ENCODE measurements at places on chromosomes 5 and 9.

DNA sequence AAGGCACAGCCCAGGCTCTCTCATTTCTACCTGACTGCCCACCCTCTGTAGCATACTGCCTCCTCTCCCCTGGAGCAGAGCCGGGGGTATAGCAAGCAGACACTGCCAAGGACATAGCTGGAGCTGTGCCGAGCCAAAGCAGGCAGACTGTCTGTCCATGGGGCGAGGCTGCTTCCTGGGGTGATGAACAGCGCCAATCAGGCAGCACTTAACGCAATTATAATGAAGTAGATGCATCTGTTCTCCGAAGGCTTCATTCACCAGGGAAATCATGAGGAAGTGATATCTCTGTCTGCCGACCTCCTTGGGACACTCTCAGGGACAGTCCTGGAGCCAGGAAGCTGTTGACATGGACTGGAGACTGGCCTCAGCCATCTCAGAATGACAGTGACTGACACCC, 230.7 kb downstream of the ASTN2 start:
- no peak for DNase-seq

- DNase-seq, result no peak
These were observed 102.9 kb downstream of the LIFR start for GRCh38 chr5:38453506-38453905.

DNA sequence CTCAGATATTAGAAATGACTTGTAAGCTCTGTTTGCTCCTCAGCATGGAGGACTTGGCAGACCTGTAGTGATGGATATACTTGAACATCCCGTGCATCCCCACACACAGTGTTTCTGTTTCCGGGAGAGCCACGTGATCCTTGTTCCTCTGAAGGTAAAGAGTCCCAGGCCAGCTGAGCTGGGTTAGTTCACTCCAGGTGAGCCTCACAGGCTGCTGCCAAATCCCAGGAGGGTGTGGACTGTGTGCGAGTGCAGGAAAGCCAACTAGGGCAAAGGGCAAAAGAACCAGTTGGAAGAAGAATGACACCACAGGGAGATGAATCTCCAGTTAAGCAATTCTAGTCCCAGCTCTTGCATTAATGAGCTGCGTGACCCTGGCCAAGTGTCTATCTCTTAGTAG, 10.4 kb upstream of the TOMM5 start:
- peak; percentile 13 for DNase-seq

- no peak for DNase-seq
These were observed 143.6 kb downstream of the CDH9 start for GRCh38 chr5:26894719-26895263.

DNA sequence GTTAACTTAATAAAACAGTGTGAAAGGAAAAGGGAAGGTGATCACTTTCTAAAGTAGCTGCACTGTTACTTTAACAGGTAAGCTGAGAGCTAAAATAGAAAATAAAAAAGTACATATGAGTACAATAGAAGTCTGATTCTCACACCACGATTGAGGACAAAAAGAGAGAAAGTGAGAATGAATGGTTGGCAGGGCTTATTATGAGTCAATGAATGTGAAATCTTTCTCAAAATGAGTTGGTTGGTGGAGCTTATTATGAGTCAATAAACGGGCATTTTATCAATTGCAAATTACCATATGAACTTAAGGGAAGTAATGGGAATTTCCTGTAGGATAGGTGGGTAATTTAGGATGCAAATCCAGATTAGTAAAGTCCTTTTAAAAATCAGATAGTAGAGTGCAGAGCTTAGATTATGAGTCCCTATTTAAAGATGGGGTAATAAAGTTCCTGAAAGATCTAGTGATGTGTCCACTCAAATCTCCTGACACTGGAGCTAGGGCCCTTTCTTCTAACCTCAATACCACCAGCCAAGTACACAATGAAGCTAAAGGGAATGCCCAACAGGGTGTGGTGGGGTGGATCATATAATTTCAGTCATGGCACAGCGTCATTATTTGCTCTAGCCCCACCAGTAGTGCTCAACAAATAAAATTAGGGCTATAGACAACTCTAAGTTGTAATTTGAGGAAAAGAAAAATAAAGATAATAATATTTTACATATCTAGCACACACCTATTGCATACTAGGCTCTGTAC, 21.1 kb upstream of the TLR4 start:
- no peak for DNase-seq

DNA sequence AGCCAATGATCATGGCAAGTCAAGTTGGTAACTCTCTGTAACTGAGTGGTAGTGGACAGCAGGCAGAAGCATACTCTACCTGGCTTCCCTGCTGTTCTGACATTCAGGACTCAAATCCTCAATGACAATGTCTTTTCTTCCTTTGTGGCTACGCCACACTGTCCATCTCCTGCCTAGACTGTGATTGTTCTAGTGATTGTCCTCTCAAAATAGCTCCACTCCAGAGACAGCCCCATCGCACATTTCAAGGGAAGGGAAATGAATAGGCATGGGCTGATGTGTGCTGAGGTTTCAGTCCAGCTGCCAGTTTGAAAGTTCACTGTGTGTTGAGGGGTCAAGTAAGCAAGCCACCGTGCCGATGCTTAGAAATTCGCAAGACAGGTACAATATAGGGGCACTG, 227.0 kb upstream of the WWC1 start:
- no peak for DNase-seq

DNA sequence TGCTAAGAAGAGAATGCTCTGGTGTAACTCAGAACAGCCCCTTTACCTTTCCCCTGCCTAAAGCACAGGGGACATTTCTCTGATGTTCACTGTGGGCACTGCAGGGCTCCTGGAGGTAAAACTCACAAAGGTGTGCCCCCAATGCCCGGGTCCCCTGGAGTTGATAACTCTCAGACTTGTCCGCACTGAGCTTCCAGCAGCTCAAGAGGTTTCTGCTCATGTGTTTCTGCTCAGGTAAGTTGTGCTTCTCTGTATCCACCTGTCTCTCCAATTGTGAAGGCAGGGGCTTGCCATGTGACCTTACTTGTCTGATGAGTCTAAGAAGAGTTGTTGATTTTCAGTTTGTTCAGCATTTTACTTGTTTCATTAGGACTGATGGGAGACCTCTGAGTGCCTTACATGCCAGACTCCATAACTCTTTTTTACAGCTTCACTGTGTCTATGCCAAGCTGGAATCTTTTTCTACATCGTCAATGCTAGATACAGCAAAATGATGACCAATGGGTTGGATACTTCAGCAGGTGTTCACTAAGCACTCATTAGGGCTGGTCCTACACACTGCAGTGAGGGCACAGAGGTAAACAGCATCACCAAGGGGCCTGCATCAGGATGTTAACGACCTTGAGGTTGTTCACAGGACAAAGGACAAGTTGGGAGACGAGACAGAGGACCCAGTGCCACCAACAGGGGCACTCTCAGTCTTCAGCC, 56.4 kb downstream of the MRPL36 start:
- DNase-seq, result no peak

- DNase-seq, result no peak
These were observed 12.2 kb upstream of the SPINK4 start for GRCh38 chr9:33227741-33228140.

GRCh38 chr5:19241690-19242089, 746.3 kb downstream of the CDH18 start:
- DNase-seq, result no peak

DNA sequence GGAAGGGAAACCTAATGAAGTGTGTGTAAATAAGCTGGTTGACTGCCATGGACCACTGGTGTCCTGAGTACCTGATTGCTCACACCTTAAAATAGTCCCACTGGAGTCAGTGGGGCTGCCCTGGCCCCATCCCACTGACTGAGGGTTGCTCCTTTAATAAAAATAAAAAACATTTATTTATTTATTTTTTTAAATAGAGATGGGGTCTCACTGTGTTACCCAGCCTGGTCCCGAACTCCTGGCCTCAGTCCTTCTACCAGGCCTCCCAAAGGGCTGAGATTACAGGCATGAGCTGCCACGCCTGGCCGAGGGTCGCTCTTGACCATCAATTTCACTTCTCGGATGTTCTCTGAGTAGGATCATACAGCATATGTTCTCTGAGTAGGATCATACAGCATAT, 394.2 kb upstream of the IRX2 start:
- DNase-seq, result no peak

DNA sequence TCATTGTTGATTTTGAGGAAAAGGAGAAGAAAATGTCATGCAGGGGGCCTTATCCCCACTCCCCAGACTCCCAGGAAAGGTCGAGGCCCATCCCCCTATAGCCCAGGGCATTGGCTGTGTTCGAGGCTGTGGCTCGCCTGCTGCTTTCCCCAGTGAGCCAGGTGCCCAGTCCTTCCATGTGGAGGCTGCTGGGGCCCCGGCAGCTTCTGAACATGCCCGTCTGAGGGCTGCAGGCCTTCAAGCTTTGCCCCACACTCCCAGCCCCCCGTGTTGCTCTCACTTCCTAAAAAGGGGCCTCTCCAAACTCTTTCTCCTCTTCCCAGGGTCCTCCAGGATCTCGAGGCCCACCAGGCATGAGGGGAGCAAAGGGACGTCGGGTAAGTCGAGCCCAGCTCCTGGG, 64.7 kb upstream of the ORM1 start:
- DNase-seq, result no peak

- DNase-seq, result no peak
These were observed 103.6 kb downstream of the PIK3R1 start for GRCh38 chr5:68318955-68319705.

- DNase-seq, result no peak
These were observed 22.6 kb downstream of the MYO10 start for GRCh38 chr5:16913187-16914107.

DNA sequence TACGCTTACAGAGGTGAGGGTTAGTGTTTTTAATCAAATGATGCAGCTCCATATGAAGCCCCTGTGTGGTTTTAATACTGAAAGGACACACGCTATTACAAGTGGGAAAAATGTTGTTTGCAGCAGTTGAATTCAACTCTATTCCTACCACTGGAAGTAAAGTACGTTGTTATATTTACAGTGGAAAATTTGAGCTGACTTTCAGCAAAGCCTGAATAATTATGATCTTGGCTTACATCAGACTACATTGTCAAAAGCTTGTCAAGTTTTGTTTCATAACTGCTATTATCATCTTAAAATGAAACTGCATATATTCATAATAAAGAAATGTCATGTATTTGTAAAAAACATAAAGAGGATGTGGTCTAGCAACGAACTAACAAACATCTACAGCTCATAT, 818.5 kb downstream of the SEMA5A start:
- no peak for DNase-seq

DNA sequence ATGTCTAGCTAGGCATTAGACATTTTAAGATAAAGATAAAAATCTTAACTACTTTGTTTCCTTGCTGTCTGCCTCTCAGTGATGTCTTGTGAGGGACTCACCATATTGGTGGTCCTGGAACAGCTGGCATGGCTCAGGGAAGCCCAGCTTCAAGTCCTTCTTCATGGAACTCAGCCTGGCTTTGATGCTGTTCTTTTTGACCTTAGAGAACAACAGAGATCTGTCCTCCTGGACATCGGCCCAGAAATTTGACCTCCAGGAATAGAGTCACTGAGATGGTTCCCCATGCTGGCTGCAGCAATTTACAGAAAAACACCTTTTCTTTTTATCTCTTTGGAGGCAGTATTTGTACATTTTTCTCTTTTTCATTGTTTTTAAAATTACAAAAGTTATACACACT, 235.5 kb upstream of the WWC1 start:
- no peak for DNase-seq

GRCh38 chr9:136093995-136094881, 851 bp downstream of the NACC2 start:
- DNase-seq, result no peak

DNA sequence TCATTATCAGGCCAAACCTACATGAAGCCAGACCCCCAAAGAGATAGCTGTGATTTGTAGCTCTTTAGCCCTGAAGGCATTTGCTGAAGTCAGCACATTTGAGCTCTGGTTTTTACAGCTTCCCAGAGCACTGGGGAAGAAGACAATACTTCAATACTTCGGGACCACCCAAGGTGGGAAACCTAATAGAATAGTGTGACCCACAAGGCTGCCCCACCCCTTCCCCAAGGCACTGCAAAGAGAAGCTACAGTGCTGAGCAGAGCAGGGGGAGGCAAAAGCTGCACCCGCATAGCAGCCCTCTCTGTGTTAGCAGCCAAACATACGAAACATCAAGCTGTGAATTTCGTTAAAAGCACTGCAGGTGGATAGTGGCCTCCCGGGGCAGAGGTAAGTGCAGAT, 87.3 kb downstream of the HSD17B3 start:
- DNase-seq, result no peak

- DNase-seq, result no peak
These were observed 11.9 kb downstream of the VAV2 start for GRCh38 chr9:133979921-133980863.

- DNase-seq, result no peak
These were observed 89.3 kb upstream of the TNC start for GRCh38 chr9:115207003-115207836.

- DNase-seq, result no peak
These were observed 152.5 kb downstream of the MUSK start for GRCh38 chr9:110821064-110821463.

DNA sequence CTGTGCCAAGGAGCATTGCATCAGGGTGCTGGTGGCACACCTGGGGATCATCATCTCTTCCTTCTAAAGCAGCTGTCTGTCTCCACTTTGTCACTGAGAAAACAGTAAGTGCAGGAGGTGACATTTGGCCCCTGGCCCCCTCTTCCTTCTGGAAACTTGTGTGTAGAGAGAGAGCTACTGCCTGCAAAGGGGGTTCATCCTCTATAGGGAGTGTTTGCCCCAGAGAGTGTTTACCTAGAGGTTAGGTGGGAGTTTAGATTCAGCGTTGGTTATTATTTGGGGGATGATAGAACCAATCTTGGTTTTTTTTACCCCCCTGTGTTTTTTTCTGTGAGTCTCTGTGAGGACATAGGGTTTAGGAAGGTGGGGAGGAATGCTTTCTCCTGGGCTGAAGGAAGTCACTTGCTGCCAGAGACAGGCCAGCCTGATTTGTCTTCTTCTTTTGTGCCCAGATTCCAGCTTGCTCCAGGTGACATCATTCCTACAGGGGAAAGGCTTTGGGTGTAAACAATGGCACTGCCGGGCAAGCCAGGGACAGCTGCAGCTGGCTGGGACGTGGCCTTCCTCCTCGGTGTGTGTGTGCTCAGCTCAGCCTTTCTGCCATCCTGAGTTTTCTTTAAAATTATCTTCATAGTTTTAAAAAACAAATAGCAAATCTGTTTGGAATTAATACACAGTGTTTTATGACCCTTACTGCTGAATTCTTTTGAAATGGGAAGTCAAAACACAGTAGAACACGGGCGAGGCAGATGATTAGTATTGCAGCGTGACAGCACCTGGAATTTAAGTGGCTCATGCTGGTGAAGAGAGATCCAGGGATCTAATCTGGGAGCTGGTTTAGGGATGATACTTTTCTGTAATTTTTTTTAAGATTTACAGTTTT, 24.5 kb downstream of the PRRC2B start:
- peak; percentile 64 for DNase-seq

DNA sequence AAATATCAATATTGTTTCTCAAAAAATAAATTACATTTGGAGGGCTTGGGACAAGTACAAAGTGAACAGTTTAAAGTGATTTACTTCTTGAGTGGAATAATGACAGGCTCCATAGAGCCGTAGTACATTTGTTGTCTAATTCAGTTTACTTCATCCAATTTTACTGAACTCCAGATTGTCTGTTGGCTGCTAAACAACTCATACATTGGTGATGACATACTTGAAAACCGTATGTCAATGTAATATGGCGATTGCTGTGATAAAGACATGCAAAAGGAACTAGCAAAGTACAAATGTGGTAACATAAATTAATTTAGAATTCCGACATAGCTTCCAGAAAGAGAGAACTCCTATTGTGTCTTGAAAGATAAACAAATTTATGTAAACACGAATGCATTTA, 1197.5 kb upstream of the CDH18 start:
- DNase-seq, result no peak

Data from DMS79 treated with DMSO at 0.1 percent for 48 hours (cell line).